Stimulated activated CD8-positive, alpha-beta memory T cell treated with anti-CD3 and anti-CD28 coated beads, Interleukin-4, amount 100 ng/mL, for 1 hour (primary cell): ENCODE measurements at places on chromosomes 4 and X.

DNA sequence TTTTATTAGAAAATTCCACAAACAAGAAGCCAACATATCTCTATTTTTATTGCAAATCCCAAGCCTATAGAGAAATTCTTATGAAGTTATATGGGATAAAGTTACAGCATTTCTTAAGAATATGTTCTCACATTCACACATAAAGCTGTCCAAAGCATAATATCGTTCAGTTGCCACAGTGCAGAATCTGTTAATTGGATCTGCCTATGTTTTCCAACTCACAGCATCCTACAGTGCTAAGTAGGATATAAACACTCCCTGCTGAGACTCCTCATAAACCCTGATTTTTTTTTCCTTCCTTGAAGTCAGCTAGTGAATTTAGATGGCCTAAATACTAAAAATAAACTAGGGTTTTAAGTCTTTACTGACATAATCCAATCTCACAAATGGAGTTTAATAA, 307.9 kb downstream of the PDGFC start:
- no peak for DNase-seq

DNA sequence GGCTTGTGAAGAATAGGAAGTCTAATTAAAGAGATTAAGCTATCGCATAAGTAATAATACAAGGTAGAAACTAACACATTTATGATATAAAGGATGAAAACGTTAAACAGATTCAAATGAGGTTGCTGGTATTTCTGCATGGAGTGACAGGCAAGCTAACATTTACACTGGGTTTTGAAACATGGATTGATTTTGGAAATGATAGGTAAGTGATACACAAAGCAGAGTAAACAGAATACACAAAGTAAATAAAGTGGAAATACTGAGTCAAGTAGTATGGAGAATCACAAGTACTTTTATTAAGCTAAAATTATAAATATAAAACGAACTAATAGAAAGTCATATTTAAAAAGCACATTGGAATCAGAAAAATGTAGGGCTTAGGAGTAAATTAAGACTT, 665.3 kb downstream of the STPG2 start:
- DNase-seq = no peak

DNA sequence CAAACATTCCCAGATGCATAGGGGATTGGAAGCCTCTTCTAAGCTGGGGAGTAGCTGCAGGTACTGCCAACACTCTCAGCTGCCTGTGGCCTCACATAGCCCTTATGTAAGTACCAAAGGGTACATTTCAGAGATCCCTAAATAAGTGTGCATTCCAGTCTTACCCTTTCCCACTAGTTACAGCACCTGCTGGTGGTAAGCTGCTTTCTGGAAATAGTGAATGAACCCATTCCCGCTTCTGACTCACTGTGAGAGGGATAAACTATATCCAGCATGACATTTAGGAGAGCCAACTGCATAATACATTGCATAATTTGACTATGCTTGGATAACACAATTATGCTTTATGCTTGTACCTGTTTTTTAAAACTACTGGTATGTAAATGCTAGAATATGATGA, 149.0 kb downstream of the FAM13A start:
- DNase-seq = no peak

- DNase-seq = no peak
Observed at GRCh38 chrX:100379388-100379986, 30.6 kb downstream of the PCDH19 start.

DNA sequence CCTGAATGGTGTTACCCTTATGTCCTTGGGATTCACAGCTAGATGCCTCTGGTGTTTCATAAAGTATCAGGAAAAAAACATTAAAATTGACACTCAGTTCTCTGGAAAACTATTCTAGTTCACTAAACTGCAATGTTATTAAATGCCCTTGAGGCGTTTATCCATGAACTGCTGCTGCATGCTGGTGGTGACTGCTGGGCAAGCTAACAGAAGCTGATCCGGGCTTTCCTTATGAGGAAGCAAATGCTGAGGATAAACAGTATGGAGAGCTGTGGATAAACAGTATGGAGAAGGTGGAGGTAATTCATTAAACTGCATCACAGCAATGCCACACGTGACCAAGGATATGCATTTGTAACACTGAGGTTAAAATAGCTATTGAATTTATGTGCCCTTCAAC, 227.0 kb downstream of the NR3C2 start:
- no peak for DNase-seq
